ENCODE measurements at places on chromosomes 6 and 20.

DNA sequence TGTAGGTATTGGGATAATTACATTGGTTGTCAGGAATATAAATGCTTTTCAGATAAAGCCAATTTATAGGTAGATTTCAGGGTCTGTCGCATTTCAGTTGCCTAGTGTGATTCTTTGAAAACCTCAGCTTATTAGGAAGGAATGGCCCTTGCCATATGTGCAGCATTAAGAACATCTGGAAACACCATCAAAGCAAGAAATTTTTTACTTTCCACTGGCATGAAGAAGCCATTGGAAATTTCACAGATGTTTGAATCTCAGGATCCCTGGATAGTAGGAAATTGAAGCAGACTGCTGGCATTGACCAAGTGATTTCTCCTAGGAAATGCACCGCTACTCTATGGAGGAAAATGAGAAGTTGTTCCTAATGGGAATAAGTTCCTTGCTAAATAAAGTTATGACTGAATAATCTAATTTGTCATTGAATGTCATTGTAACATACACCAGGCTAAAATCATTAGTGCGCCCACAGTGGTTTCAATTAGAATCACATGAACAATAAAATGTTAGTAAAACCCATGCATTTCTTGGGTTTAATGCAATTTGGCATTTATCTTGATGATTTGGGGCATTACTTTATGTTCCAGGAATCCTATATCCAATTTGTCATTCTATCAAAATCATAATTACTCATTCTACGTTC, 950.1 kb downstream of the EPHA7 start:
- DNase-seq: no peak

DNA sequence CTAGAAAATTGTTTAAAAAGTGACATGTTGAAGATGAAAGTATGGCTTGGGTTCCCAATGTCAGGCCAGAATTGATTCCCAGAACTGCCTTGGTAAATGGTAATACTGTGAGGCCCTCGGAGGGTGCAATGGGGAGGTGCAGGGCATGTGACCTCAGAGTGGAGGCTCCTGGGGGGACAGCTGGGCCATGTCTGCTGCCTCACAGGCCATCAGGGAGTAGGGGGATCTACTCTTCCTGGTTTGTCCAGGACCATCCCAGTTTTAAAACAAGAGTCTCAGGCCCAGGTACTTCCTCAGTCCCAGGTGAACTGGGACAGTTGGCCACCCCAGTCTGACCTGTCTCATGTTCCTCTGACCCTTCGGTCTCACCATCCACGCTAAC, 55.3 kb upstream of the SNX9 start:
- DNase-seq: no peak

GRCh38 chr6:109715616-109716015, 24.5 kb downstream of the FIG4 start:
- no peak for DNase-seq

GRCh38 chr6:41696788-41697187, 38.6 kb downstream of the TFEB start:
- no peak for DNase-seq

- no peak for DNase-seq
These were observed 110.6 kb upstream of the TENT5A start for GRCh38 chr6:81863123-81863522.

DNA sequence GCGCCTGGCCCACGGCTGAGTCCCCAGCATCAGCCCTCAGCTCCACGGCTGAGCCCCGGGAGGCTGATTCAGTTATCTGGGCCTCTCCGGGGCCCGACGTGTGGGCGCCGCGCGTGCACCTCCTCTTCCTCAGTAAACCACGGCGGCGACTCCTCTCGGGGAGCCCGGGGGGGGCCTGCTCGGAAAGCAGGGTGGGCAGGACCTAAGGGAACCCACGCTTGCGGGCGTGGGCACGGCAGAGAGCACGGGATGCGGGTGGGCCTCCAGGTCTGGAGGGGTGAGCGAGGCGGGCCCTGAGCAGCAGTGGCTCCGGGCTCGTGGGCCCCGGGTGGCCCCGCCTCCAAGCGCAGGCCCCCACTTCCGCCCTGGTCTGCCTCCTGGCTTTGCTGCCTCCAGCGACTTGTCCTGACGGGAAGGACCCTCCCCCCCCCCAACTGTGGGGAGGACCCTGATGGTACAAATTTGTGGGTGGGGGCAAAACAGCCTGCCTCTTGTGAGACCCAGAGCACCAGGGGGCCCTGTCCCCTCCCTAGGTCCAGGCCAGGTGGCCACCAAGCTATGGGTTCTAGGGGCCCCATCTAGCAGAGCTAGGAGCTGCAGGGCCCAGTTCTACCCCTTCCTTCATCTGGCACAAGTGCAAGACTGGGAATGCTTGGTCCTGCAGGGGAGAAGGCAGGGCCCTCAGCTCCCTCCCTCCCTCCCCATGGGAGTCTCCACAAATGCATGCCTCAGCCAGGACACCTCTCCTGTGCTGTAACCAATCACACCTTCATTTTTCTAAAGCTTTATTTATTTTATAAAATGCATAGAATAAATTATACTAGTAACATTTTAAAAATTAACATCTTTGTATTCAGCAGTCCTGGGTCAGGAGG, 16.9 kb downstream of the UCKL1 start:
- no peak for DNase-seq

DNA sequence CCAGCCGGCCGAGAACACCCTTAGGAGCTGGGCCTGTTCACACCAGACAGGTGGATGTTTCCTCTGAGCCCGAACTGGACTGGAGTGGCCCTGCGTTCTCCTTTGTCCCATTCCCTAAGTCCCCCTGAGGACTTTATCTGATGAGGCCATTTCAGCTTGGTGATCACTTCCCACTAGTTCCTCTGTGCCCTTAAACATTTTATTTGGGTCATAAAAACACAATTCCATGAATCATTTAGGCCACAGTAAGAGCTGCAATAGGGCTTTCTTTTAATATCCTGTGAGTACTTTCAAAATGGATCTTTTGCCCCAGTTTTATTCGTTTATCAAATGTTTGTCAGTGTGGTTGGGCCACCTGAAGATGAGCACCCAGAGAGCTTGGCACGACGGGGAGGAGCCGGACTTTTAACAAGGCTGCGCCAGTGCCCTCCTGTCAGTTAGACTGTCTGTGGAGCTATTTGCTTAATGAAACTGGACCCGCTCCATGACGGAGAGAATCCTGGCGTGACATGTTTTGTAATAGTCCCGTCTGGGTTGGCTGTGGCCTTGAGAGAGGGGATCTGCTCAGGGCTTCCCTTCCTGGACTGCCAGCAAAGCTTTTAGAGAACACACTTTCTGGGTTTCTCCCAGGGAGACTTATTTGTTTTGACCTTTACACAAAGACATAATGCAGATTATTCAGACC, 53.5 kb downstream of the ZDHHC14 start:
- DNase-seq: no peak

DNA sequence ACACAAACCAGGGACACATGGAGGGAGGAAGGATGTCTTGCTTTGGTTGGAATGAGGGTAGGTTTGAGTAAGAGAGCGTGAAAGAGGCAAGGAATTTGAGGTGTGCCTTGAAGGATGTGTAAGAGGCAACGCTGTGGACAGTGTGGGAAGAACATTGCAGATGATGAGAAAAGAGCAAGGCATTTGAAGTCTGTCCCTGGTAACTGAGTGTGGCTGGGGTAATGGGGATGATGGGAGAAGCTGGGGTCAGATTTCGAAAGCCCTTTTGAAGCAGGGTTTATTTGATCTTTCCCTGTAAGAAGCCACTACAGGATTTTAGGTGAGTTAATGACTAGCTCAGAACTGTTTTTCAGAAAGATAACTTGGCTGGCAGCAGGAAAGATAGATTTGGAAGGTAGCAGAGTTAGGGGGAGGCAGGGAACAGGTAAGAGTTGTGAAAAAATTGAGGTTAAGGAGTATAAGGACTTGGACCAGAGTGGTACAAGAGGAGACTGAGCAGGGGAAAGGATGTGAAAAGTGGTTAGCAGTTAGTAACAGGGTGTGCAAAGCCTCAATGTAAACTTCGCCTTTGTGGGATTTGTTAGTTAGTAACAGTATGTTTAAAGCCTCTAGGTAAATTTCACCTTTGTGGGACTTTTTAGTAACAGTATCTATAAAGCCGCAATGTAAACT, 17.7 kb downstream of the UTRN start:
- no peak for DNase-seq

DNA sequence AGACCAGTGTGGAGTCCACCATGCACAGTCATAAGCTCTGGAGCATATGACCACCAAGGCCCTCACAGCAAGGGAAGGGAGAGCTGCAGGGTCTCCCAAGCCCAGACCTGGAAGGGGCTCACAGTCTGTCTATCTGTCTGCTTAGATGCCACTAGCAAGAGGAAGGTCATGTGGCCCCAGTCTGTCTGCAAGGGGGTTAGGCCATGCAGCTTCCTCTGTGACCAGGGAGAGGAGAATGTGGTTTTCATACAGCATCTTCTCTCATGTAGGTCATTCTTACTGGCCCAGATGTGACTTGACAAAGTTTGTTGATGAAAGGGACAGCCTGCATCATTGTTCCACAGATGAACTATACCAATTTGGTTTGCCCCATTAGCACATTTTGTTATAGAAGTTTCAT, 260.8 kb downstream of the FARS2 start:
- no peak for DNase-seq

DNA sequence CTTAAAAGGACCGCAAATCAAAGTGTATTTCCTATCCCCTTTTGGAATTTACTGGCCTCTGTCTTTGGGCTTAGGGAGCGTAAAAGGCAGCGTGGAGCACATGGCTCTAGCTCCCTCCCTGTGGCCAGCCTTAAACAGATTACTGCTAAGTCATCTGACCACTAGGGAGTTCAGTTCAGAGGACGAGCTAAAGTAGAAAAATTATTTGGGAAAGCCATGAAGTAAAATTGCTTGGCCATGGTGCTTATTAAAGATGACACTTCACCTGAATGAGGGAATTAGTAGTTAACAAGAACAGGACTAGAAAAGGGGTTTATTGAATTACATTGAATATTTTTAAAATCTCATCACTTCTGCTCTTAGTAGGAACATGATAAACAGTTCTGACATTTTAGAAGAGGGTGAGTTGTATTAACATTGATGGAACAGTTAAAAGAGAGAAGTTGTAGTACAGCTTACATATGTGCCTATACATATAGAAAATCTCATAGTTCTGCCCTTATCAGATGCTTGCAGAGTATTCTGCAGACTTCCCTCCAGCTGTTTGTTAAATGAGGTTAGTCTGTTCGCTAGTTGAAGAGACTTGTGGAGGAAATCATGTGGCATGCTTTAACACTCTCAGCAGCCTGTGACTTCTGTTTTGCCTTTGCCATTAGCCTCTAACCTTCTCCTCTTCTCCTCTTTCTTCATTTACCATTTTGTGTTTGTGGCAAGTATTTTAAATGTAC, 31.2 kb upstream of the MAPK13 start:
- no peak for DNase-seq

DNA sequence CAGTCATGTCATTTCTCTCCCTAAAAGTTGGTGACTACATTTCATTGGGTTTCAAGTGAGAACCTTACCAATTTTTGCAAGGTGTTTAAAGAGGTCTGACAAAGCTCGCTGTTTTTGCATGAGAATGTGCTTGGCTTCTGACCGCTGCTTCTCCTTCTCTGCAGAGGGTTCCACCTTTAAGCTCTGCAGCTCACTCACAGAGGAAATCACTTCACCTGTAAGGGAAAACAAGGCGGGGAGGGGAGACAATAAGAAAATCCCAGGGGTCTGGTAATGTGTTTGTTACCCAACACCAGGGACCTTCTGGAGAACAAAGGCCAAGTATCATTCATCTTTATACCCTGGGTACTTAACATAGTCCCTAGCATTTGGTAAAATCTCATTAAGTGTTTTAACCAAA, 40.0 kb upstream of the LYRM2 start:
- DNase-seq: no peak

- no peak for DNase-seq
These were observed 2.5 kb downstream of the PPDPF start for GRCh38 chr20:63522981-63523611.

GRCh38 chr20:62570897-62571668, 71.2 kb upstream of the SLCO4A1 start:
- DNase-seq: no peak

GRCh38 chr20:53899351-53900167, 170.8 kb downstream of the BCAS1 start:
- DNase-seq: peak; percentile 49

GRCh38 chr20:46563170-46563859, 12.9 kb upstream of the OCSTAMP start:
- DNase-seq: no peak

- DNase-seq: no peak
These were observed 123.1 kb downstream of the GRIK2 start for GRCh38 chr6:101516578-101516977.

GRCh38 chr6:17045581-17046322, 56.1 kb upstream of the STMND1 start:
- DNase-seq: no peak

GRCh38 chr20:61803915-61804751, 261.5 kb downstream of the TAF4 start:
- no peak for DNase-seq

GRCh38 chr20:41649489-41649888, 31.3 kb upstream of the CHD6 start:
- DNase-seq: no peak

DNA sequence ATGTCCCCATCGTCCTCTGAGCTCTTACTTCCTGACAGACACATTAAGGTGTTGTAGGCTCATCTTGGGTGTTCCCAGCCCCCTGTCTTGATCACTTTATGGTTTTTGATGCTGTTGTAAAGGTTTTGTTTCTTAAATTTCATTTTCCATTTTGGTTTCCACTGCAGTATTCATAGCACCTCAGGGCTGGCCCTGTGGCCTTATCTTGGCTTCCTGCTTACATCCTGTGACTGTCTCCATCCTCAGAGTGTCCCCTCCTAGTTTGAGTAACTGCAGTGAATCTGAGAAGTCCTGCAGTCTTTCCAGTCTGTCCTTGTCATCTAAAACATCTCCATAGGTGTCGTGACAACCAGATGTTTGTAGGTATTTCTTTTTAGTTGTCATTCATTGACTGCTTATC, 50.9 kb downstream of the JARID2 start:
- DNase-seq: no peak

DNA sequence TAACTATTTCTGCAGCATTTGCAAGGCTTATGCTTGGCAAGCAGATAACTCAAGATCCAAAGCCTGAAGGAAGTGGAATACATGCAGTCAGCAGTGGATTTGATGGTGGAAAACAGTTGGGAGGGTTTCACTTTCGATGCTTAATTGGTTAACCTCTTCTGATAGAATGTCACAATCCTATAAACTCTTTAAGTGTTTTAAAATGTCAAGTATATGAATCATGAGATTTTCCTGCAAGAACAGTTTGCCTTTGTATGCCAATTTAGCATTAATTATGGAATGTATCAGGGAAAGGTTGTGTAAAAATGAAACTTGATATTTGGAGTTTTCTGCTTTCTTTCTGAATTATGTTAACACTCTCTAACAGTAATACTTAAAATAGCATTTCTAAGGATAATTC, 36.6 kb downstream of the NKX2-4 start:
- DNase-seq: no peak
